ENCODE measurements at places on chromosomes 11 and 22. TPM values are rescaled to one million over a fixed set of nuclear protein-coding genes. Genes with fewer than 3 reads are reported as not detected.

Gene UBQLNL
- 3.4 TPM for total RNA-seq

Gene SLC35F2
- 10.4 TPM for total RNA-seq

Gene PLAAT3
- 7.6 TPM for total RNA-seq

Gene CLCF1
- 1.1 TPM for total RNA-seq

Gene SCN3B
- 0.12 TPM for total RNA-seq

Gene DGCR6L
- total RNA-seq, result 89.6 TPM

Gene OR2AT4
- not detected for total RNA-seq

Gene RTN4RL2
- total RNA-seq, result 0.09 TPM

Gene ACTN3
- 189 TPM for total RNA-seq

Gene OR8G5
- total RNA-seq, result not detected

Gene CDC42EP1
- 12.7 TPM for total RNA-seq

Gene CD248
- 11.4 TPM for total RNA-seq

Gene PICALM
- 110 TPM for total RNA-seq

GRCh38 chr11:60889869-60890311, 16.5 kb downstream of the PRPF19 start:
- DNase-seq, result no peak

- peak; percentile 58 for DNase-seq
These were observed 802 bp downstream of the TENM4 start for GRCh38 chr11:79439886-79440570.

GRCh38 chr11:100823360-100823759, 136.3 kb downstream of the ARHGAP42 start:
- no peak for DNase-seq

DNA sequence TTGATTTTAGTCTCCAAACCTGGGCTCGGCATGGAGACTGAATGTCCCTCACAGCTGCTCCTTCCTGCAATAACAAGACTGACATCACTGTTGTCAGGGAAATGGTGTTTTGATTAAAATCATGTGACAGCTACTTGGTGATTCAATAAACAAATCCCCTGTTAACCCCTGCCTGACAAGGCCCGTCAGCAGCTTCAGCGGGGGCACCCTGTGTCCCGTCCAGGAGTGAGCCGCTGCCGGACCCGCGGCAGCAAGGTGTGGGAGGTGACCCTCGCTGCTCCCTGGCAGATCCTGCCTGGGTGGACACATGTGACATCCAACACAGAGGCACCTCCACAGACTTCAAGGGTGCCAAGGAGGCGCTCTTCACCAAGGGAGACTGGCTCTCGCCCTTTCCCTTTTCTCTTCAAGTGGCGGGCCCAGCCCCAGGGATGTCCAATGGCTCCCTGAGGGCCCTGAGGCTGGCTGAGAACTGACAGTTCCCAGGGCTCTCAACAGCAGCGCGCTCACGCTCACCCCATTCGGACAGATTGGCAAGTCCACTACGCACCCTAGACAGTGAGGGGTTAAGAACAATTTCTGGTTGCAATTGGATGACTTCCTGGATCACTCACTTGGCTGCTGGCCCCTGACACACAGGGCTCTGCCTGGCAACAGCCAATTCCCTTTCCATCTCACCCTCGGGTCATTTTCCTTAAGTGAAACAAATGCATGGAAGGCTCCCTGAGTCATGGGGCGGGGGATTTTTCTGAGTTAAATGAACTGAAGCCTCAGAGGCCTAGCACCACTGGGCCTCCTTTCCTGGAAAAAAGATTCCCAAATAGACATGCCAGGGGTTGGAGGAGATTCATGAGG, 30.7 kb downstream of the PPP2R1B start:
- DNase-seq, result peak; percentile 98

GRCh38 chr11:120354068-120354467, 17.9 kb downstream of the ARHGEF12 start:
- DNase-seq, result no peak

DNA sequence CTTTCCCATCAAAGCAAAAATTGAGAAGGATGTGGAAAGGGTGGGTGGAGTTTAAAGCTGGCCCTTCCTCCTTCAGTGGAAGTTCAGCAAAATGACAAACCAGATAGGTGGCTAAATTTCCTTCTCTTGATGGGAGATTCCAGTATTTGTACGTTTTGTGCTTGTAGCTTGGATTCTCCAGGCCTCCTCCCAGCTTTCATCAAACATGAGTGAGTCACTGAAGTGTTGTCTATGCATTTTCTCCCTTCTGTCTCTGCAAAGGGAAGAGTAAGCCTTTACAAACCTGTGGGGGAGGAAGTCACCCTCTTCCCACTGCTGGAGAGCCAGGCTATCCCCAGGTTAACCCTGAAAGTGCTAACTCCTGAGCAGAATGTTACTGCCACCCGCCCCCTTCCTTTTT, 6.4 kb downstream of the MARK2 start:
- peak; percentile 71 for DNase-seq

- DNase-seq, result no peak
These were observed 518 bp upstream of the GALNT18 start for GRCh38 chr11:11622340-11622706.

DNA sequence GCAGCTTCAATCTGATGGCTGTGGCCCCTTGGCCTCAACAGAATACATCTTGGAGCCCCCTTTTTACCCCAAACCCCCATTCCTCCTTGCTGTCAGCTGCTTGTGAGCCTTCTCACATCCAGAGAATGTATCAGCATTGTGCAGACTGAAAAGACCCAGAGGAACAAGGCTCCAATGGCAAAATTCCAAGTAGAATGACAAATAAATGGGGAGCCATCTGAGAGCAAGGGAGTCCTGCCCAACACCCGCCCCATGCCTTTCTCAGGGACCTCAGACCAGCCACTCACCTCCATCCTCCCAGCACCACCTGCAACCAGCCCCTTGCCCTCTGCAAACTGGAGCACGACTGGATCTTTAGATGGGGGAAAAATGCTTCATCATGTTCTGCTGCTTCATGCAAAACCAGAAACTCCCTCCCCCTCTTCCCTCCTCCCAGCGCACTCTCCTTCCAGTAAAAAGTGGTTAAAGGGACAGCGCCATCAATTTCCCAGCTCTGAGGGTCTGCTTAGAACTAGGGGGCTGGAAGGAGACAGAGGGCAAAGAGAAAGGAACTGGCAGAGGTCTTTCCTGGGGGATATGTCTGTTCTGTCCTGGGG, 2.2 kb upstream of the NEFH start:
- DNase-seq, result no peak

DNA sequence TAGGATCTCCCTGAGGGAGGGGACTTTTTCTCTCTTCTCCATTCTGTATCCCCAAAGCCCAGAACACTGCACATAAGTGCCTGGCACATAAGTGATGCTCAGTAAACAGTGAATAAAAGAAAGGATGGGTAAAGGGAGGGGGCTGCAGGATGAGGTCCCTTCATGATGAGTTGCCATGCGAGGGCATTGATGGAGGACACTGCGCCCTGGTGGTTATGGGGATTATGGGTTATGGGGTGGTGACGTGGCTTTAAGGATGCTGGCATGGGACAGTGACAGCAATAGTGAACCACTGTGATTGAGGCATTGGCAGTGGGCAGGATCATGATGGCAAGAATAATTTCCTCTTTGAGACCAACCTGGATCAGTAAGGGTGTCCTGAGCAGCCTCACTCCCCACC, 43.9 kb upstream of the LRRC32 start:
- DNase-seq, result no peak

DNA sequence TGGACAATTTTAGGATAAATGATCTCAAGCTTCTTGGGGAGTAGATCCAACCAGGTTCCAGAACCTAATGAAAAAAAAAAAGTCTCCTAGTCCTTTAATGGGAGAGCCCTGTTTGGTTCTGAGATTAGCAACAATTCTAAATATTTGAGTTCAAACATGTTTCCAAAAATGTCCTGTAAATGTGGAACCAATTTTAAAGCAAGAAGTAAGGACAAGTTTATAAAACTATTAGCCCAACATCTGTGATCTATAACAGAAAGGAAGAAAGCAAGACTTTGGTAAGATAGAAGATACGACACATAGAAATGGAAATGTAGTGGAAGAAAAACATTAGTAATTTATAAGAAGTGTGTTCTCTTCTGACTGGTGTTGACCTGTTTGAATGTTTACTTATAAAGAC, 79.7 kb upstream of the SLC5A12 start:
- no peak for DNase-seq

DNA sequence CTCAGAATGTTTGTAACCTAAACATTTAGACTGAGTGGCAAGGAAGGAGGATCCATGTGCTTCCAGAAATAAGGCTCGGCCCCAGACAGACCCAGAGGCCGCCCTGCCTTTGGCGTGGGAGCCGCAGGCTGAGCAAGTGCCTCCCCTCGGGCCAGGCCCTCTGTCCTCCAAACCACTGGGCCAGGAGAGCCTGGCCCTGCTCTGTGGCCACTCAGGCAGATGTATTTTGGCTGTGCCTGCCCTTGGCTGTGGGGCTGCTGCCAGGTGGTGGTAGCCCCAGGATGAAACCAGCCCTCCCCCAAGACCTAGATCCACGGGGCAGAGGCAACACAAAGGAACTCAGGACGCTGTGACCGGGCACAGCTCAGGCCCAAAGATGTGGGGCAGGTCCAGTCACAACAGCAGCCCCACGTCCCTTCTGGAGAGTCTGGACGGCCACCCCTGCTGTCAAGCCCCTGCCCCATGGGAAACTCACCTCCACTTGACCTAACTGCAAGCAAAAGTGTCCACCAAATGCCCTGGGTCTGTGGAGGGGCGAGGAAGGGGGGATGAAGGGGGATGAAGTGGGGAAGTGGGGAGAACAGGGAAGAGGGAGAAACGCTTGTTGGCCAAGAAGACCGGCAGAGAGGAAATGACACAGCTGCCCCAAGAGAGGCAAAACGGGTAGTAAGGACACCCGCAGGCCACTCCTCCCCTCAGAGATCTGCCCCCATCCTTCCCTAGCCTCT, 24.0 kb downstream of the PISD start:
- DNase-seq, result peak; percentile 54

DNA sequence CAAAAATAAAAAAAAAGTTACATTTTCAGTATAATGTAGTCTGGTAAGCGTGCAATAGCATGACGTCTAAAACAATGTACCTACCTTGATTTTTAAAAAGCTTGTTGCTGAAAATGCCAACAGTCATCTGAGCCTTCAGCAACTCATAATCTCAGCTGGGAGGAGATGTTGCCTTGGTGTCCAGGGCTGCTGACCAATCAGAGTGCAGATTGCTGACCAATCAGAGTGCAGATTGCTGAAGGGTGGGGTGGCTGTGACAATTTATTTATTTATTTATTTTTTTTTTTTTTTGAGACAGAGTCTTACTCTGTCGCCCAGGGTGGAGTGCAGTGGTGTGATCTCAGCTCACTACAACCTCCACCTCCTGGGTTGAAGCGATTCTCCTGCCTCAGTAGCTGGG, 17.8 kb downstream of the ZBED4 start:
- no peak for DNase-seq

- DNase-seq, result no peak
These were observed 8.9 kb downstream of the KCNJ11 start for GRCh38 chr11:17379383-17380180.

DNA sequence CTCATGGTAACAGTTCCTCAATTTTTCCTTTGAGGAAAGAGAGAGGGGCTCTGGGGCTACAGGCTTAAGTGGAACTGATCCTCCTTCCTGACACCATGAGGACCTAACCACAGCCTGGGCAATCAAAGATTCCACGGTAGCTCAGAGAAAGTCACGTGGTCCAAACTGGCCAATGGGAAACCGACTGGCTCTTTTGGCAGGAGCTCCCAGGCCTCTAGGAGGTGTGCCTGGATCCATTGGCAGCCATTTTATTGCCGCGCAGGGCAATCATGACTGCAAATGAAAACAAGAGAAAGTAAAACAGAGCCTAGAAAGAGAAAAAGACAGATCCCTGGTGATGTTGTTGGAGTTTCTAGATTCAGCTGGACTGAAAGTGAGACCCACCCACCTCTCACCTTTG, 27.3 kb upstream of the ASPHD2 start:
- no peak for DNase-seq

DNA sequence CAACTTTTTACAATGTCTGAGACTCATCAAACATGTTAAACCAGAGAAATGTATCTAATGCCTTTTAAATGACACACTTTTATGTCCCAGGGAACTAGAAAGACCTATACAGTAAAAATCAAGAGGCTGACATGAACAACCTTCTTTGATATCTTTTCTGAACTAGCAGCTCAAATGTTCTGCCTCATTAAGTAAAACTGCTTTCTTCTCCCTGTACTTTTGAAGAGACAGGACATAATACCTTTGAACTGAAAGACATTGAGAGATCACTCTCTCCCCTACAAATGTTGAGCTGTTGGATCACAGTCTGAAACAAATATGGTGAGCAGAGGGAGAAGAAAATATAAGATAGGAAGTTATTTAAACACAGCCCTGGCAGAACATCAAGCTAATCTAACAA, 123.0 kb downstream of the FAM181B start:
- DNase-seq, result no peak

GRCh38 chr22:17587629-17588028, 24.3 kb downstream of the SLC25A18 start:
- no peak for DNase-seq

GRCh38 chr11:93784935-93785360, 866 bp downstream of the MED17 start:
- DNase-seq, result peak; percentile 12

- DNase-seq, result no peak
These were observed 101.1 kb upstream of the FAT3 start for GRCh38 chr11:92123540-92123939.

- no peak for DNase-seq
These were observed 34.4 kb downstream of the FBXO7 start for GRCh38 chr22:32509045-32509444.

GRCh38 chr11:127110542-127110941, 110.0 kb upstream of the KIRREL3 start:
- no peak for DNase-seq

- no peak for DNase-seq
These were observed 93.2 kb downstream of the TBC1D22A start for GRCh38 chr22:46855681-46856080.

DNA sequence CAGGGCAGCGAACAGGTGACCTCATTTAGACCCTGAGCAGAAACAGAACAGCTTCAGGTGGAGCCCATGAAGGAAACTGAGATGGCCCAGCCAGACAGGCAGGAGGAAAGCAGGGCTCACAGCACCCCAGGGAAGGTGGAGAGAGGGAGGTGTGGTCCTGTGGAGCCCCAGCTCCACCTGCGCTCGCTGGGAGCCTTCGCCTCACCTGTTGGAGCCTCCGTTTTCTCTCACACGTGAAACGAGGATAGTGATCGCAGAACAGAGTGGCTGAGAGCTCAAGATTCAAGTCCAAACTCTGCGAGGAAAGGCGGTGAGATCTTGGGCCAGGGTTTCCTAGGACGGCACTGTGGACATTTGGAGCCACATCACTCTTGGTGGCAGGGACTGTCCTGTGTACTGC, 8.6 kb upstream of the CERK start:
- DNase-seq, result no peak

DNA sequence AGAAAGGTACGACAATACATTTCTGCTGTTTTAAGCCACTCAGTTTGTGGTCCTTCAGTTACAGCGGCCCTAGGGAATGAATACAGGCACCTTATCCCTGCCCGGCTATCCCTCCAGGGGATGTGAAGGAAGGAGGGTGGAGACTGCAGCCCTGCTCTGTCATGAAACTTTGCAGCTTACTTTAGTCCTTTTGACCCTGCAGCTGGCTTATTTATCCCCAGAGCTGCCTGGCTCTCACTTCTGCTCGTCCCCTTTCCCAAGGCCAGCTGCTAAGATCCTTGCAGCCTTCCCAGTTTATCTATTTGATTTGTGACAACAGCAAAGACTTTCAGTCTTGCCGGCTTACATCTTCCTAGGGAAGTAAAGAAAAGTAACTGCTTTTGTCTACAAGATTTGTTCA, 55.2 kb downstream of the SC5D start:
- no peak for DNase-seq

GRCh38 chr11:128878455-128878854, 11.4 kb upstream of the KCNJ1 start:
- DNase-seq, result no peak

Measured in cardiac muscle cell (in vitro differentiated cells and primary cell).